Stimulated activated CD4-positive, alpha-beta T cell treated with anti-CD3 and anti-CD28 coated beads, Interleukin-15, amount 100 ng/mL, for 1 hour (primary cell): ENCODE measurements at places on chromosomes 2 and 18.

DNA sequence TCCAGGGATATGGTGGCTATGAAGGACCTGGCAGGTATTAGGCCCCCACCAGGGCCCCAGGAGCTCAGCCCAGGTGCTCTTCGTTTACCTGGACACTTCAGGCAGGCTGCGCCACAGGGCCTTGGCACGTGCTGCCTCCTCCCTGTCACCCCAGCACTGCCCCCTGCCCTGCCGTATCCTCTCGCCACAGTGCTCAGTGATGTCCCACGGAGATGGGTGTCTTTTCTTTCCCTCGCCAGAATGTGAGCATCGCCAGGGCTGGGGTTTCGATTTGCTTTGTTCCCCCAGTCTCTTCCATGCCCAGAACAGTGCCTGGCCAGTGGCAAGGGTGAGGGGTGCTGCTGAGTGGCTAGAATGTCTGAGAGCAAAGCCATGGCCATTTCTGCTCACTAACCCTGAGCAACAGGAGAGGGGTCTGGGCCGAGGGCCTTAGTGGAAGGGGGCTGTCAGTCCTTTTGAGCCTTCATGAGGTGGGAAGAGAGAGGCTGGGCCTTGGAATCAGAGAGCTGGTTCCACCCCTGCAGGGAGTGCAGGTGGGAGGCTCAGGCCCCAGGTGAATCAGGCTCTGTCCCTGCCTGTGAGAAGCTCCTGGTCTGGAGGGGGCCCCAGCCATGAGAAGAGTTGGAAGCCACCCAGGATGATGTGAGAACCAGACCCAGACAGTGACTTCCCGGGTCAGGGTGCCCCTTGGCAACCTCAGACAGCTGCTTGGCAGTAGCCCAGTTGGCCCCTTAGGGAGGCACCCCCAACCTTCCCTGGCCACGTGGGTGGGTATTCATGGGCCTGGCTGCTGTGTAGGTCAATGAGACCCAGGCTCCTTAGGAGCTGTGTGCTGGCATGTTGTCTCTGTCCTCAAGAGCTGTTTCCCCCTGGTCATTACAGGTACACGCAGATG is 129.9 kb upstream of the HS6ST1 start:
- DNase-seq: no peak

- no peak for DNase-seq
Measured at GRCh38 chr2:190908532-190908931, 27.9 kb downstream of the GLS start.

DNA sequence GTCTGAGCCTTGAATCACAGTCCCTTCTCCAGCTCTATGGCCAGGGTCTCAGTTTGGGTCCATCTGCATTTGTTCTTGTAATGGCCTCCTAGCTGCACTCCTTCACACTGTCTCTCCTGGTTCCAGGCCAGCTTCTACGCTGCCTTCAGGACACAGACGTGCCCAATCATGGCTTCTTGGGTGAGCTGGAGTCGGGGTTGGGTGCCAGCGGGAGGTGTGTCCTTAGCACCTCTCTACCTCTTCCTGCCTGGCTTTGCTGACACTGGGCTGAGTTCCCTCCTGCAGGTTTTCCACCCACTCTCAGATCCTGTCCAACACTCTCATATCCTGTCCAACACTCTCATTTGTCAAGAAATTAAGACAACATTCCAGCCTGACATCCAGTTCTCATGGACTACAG is 9.6 kb downstream of the TRPM8 start:
- DNase-seq: no peak

- no peak for DNase-seq
Measured at GRCh38 chr2:233922471-233922870, 5.3 kb downstream of the TRPM8 start.

GRCh38 chr2:216499641-216500218 is 1.1 kb downstream of the RPL37A start:
- DNase-seq: no peak
